ENCODE measurements at places on chromosomes 3 and 15.
A peak's percentile ranks its signal among the peaks of the same experiment; 100 is the strongest.

- peak; percentile 7 for DNase-seq
Measured at GRCh38 chr3:7421065-7421464, 560.1 kb downstream of the GRM7 start.

GRCh38 chr15:38460543-38460942, 6.6 kb downstream of the FAM98B start:
- no peak for DNase-seq

GRCh38 chr3:101859882-101860448, 10.7 kb downstream of the NFKBIZ start:
- DNase-seq = peak; percentile 6

- DNase-seq = no peak
Measured at GRCh38 chr15:46129145-46129544, 494.3 kb downstream of the SQOR start.

GRCh38 chr3:187777331-187777941, 32.2 kb upstream of the BCL6 start:
- no peak for DNase-seq

DNA sequence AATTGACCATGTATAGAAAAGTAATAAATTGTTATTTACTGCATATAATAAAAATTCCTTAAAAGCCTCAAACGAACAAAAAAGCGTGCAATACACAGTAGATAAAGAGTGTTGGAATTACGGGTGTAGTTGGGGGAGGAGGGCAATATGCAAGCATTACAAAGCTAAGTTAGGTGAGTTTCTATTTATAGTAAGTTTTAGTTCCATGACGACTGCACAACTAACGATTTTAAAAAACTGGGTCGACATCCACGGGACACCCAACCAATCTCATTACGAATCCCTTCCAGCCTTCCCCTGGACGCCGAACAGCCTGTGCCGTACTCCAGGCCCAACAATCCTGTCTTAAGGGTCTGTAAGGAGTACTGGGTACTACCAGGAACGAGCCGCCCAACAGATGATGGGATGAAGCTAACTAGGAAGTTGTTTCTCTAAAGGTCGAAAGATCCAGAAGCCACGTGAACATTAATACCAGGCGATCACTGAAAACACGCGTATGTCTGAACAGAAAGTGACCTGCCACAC, 677 bp downstream of the POLQ start:
- peak; percentile 20 for DNase-seq

DNA sequence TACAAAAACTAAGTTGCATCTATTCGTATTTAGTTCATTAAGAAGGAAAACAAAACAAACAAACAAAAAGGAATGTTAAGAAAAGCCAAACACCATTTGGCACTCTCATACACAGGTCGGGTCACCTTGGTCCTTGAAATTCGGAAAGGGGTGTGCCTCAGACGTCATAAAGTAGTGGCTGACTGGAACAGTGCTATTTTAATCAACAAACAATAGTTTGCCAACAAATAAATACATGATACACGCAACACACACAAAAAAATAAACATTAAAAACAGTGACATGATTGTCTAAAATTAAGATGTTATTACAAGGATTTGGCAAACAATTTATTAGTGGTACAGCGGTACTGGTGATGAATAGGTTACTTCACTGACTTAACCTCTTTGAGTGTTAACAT, 579.6 kb downstream of the MECOM start:
- no peak for DNase-seq

GRCh38 chr3:79843180-79843579, 75.4 kb upstream of the ROBO1 start:
- no peak for DNase-seq

GRCh38 chr3:183082355-183082915, 16.9 kb downstream of the MCCC1 start:
- DNase-seq = no peak

- DNase-seq = no peak
Measured at GRCh38 chr15:40103864-40104271, 4.8 kb downstream of the BMF start.

- DNase-seq = no peak
Measured at GRCh38 chr15:96703091-96703490, 372.6 kb downstream of the NR2F2 start.

- DNase-seq = no peak
Measured at GRCh38 chr15:69623392-69624154, 171.0 kb downstream of the RPLP1 start.

DNA sequence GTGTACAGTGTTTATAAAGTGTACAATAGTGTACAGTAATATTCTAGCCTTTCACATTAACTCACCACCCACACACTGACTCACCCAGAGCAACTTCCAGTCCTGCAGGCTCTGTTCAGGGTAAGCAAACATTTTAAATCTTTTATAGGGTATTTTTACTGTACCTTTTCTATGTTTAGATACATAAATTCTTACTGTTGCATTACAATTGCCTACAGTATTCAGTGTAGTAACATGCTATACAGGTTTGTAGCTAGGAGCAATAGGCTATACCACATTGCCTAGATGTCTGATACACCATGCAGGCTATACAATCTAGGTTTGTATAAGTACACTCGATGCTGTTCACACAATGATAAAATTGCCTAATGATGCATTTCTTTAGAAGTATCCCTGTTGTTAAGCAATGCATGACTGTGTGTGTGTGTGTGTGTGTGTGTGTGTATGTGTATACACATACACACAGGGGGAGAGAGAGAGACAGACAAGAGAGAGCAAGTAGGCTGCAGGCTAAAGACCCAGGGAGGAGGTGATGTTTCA, 72.5 kb upstream of the PRR23C start:
- DNase-seq = no peak

- DNase-seq = no peak
Measured at GRCh38 chr3:126646674-126647073, 8.2 kb downstream of the TXNRD3 start.

DNA sequence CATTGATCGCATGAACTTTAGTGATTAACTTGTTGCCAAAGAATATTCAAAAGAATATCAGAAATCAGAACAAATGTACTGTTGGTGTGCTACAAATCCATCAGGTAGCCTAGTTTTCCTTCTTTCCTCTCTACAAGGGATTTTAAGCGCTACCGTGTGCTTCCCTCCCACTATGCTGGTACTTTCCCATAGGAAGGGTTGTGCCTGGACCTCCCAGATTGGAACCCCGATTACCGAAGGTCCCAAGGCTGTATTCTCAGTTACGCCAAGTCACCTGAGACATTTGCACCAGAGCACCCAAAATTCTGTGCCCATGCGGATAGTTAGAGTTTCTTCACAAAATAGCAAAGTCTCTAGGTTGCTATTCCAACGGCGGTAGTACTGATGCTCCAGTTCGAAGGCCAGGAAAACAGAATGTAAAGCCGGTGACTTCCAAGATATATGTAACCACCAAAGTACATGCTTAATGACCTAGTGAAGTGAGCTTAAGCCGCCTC, 23.4 kb upstream of the GATM start:
- DNase-seq = peak; percentile 21

- no peak for DNase-seq
Measured at GRCh38 chr3:166100730-166101129, 263.5 kb upstream of the BCHE start.

- DNase-seq = no peak
Measured at GRCh38 chr3:139524841-139525636, 14.5 kb downstream of the RBP1 start.

- DNase-seq = no peak
Measured at GRCh38 chr15:87843312-87843711, 413.2 kb downstream of the NTRK3 start.

DNA sequence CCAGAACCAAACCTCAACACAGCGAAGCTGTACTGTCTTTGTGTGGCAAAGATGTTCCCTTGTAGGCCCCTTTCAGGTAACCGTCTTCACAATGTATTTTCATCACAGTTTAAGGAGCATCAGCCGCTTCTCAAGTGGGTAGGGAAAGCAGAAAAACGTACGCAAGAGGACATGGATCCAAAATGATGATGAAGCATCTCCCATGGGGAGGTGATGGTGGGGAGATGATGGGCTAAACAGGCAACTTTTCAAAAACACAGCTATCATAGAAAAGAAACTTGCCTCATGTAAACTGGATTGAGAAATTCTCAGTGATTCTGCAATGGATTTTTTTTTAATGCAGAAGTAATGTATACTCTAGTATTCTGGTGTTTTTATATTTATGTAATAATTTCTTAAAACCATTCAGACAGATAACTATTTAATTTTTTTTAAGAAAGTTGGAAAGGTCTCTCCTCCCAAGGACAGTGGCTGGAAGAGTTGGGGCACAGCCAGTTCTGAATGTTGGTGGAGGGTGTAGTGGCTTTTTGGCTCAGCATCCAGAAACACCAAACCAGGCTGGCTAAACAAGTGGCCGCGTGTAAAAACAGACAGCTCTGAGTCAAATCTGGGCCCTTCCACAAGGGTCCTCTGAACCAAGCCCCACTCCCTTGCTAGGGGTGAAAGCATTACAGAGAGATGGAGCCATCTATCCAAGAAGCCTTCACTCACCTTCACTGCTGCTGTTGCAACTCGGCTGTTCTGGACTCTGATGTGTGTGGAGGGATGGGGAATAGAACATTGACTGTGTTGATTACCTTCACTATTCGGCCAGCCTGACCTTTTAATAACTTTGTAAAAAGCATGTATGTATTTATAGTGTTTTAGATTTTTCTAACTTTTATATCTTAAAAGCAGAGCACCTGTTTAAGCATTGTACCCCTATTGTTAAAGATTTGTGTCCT, 60.0 kb downstream of the AAGAB start:
- DNase-seq = no peak

DNA sequence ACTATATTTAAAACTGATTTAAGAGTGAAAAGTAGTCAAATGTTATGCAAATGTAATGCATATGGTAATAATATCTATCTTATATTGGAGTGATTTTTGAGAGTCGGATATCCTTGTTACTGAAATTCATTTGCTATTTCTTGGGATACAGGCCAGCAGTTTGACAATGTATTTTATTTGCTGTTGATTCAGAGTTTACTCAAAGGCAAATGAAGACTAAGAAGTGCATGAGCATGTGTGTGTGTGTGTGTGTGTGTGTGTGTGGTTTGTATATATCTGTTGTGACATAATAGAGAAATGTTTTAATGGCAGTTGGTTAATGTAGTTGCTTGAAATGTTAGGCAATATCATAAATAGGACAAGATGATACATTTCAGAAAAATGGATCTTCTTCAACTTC, 39.0 kb downstream of the UNC13C start:
- DNase-seq = no peak

DNA sequence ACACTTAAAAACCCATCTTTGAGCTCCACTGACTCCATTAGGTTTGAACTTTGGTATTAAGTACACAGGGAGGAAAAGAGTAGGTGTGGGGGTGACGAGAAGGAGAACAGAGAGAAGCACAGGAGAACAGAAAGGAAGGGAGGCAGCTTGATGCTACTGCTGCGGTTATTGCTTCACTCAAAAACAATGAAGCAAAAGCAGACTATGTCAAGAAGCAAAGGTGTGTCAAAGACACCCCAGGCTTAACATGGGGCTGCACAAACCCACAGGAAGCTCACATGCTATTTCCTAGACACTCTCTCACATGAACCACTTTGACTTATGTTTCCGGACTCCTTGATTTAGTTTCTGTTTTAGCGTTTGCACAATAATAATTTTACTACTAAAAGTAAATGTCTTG, 961.0 kb upstream of the CFAP20DC start:
- no peak for DNase-seq

- DNase-seq = no peak
Measured at GRCh38 chr3:126205717-126206655, 25.6 kb upstream of the ALDH1L1 start.

DNA sequence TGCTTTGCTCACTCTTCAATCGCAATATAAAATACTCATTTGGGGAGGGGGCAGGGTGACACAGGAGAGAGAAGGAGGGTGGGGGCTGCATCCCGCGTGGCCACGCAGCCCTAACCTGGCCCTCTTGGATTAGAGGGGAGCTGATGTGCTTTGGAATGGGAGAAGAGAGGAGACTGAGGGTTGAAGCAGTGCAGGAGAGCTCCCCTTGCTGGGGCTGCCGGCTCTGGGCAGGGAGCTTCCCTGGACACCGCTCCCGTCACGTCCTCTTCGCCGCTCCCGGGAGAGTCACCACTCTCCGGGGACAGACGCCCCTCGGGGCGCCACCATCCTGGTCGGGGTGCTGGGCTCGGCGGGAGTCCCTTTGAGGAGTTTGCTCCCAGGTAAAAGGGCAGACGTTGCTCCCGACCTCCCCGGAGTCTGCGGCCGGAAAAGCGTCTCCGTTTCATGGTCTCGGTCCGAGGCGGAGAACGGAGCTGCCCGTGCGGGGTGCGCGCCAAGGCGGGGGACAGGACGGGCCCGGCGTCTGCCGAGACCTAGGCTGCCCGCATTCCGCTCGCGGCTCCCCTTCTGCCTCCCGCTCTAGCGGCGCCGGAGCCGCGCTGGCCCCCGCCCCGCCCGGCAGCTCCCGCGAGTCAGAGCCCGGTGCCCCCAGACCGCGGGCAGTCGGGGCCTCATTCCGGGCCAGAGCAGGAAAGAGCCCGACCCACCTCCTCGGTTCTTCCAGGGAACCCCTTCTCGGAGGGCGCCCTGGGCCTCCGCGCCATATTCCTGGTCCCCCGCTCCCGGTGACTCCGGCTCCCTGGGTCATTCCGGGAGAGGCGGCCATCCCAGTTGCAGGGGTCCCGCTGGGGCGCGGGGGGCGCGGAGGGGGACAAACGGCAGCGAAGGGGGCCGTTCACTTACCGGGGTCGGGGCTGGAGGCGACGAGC, 603 bp downstream of the SLC7A14 start:
- no peak for DNase-seq

- no peak for DNase-seq
Measured at GRCh38 chr3:15116032-15116669, 17.2 kb upstream of the RBSN start.

- DNase-seq = no peak
Measured at GRCh38 chr3:94524102-94524919, 461.4 kb downstream of the NSUN3 start.

DNA sequence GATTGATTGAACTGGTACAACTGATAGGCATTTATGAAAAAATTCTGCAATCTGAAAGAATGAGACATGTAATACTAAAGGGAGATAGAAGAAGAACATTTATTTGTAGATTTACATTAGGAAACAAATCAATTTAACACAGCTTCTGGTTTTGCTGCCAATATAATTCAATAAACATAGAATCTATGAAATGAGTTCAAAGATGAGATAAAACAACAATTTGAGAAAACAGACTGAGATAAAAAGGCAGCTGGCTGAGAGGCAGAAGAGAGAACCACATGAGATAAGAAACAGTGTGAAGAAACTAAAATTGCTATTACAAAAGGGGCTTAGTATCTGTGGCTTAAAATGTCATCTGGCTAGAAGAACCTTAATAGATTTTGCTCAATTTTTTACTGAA, 176.6 kb downstream of the PYDC2 start:
- DNase-seq = no peak

GRCh38 chr15:69988541-69989225, 109.0 kb downstream of the TLE3 start:
- no peak for DNase-seq

DNA sequence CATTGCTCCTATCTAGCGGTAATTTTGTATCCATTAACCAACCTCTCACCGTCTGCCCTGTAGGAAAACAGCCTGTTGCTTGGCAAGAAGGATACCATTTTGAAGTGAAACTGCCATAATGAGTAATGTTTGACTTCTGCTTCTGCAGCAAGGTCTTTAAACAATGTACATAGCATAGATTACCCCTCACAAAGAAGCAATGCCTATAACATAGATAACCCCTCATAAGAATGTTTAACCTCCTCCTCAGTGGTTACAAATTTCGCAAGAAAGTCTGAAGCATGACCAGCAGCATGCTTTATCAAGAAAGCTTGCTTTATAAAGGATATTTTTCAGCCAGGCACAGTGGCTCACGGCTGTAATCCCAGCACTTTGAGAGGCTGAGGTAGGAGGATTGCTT, 61.2 kb upstream of the MFGE8 start:
- no peak for DNase-seq

- DNase-seq = peak; percentile 17
Measured at GRCh38 chr15:62593681-62594399, 428.8 kb upstream of the C2CD4B start.

GRCh38 chr3:111103807-111104206, 32.2 kb downstream of the NECTIN3 start:
- DNase-seq = no peak
